ENCODE measurements at places on chromosomes 11 and 22. TPM values are rescaled to one million over a fixed set of nuclear protein-coding genes. Genes with fewer than 3 reads are reported as not detected.

GRCh38 chr22:18974477-18975180 is 38.5 kb upstream of the PRODH start:
- no peak overlapping the region for H3K4me3 ChIP-seq
- no peak overlapping the region for H3K27ac ChIP-seq
- no peaks in the 10 kb centered on the region for H3K27me3 ChIP-seq
- no peak for DNase-seq
- H3K36me3 ChIP-seq: no peaks in the 10 kb centered on the region

- peaks cover 2% of the 10 kb centered on the region for H3K36me3 ChIP-seq
- DNase-seq: no peak
- no peaks in the 10 kb centered on the region for H3K4me1 ChIP-seq
- H3K27me3 ChIP-seq: no peaks in the 10 kb centered on the region
- H3K4me3 ChIP-seq: no peak overlapping the region
Measured at GRCh38 chr11:122809866-122810265, 28.4 kb upstream of the CRTAM start.

- H3K27me3 ChIP-seq: no peaks in the 10 kb centered on the region
- no peaks in the 10 kb centered on the region for H3K4me1 ChIP-seq
- H3K36me3 ChIP-seq: no peaks in the 10 kb centered on the region
- H3K27ac ChIP-seq: no peak overlapping the region
- H3K4me3 ChIP-seq: no peak overlapping the region
Measured at GRCh38 chr11:117884994-117885393, 8.5 kb upstream of the FXYD6 start.

DNA sequence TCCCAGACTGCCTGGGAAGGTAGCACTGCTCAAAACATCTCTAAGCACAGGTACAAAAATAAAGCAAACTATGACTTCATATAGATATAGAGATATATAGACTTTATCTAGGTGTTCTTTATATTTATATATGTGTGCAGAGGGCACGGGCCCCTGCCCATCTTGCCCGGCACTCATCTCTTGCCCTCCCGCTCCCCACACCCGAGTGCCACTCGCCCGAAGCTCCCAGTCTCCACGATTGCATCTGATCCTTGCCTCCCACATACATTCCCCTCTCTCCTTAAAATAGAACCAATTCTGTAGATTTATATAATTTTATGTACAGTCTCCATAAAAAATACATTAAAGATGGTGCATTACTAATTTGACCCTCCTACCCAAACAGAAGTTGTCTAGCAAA is 55.5 kb downstream of the IGSF9B start:
- H3K36me3 ChIP-seq: no peaks in the 10 kb centered on the region
- no peaks in the 10 kb centered on the region for H3K4me1 ChIP-seq
- no peaks in the 10 kb centered on the region for H3K27me3 ChIP-seq
- H3K4me3 ChIP-seq: no peak overlapping the region

DNA sequence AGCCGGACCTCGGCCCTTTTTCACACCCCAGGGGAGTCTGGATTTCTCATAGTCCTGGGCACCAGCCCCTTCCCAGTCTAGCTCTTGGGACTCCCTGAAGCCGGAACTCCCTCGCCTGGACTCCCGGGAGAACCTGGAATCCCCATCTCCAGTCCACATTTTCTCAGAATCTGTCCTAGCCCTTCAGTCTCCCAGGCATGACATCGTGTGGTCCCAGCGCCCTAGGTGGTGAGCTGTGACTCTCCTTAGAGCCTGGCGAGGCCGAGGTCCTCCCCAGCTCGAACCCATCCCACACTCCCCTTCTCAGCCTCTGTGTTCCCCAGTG is 673 bp upstream of the DUSP18 start:
- peaks cover 2% of the 10 kb centered on the region for H3K36me3 ChIP-seq
- peaks cover 2% of the 10 kb centered on the region for H3K4me1 ChIP-seq
- peak overlapping the region; percentile 69 for H3K4me3 ChIP-seq

DNA sequence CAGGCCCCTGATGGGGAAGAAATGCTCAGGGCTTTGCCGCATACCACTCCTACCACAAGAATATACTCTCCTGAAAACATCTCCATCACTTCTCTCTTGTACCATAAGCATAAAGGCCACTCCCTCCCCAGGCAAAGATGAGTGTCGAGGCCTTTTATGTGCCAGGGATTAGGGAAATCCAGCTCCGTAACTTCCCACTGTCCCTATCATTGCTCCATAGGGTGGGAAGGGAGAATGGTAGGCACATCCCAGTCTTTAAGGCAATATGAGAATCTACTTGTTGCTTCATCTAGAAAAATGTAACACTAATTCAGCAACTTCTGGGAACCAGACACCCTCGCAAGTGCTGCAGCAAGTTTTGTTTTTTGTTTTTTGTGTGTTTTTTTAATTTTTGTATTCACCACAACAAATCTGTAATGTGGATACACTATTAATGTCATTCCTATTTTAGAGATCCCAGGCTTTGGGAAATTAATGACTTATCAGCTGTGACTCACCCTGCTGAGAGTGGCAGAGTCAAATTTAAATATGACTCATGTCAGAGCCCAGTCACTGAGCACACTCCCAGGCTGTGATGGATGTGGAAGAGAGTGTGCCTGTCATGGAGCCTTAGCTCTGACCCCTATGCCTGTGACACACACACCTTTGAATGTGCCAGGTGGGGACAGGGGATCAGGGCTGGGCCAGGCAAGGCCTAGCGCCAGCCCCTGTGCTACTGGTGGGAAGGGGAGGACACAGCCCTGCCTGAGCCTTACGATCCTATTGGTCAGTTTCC is 23.4 kb downstream of the PANX1 start:
- peak; percentile 89 for DNase-seq
- H3K27me3 ChIP-seq: no peaks in the 10 kb centered on the region
- H3K4me3 ChIP-seq: no peak overlapping the region
- H3K36me3 ChIP-seq: no peaks in the 10 kb centered on the region

GRCh38 chr11:16117989-16118756 is 238.2 kb downstream of the SOX6 start:
- no peak for DNase-seq
- no peaks in the 10 kb centered on the region for H3K36me3 ChIP-seq

DNA sequence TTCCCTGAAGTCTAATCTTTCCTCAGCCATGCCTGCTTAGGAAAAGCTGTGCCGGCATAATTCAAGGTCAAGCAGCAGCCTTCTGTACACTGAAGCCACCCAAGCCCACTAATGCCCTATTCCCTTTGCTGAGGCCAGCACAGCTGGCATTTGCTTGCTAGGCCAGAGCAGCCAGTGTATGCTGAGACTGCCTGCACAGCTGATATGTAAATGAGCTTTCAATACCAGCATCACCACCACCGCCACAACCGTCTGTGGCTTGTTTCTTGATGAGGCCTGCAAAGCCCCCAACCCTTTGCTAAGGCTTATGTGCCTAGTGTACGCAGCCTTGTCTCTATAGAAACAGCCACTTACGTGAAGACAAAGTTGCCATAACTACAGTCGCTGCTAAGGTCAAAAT is 56.3 kb upstream of the TNRC6B start:
- no peak overlapping the region for H3K4me3 ChIP-seq
- H3K27me3 ChIP-seq: no peaks in the 10 kb centered on the region
- no peak overlapping the region for H3K27ac ChIP-seq
- H3K36me3 ChIP-seq: no peaks in the 10 kb centered on the region
- no peaks in the 10 kb centered on the region for H3K4me1 ChIP-seq
- no peak for DNase-seq

DNA sequence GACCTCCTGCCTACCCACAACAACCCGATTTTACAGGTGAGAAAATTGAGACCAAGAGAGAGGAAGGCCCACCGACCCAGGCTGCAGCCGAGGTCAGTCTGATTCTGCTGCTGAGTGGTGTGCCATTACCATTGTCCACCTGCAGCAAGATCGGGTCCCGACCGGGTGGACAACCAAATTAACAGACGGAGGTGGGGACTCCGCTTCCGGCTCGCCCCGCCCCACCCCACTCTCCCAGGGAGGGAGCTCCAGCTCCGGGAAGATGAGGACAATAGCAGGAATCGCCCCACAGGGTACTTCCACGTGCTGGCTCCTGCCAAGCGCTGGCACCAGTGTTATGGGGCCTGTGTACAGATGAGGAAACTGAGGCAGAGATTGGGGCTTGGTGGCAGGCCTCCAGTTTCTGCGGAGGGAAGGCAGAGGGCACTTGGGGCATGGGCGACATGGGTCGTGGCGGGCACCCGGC is 425 bp upstream of the KDELR3 start:
- H3K36me3 ChIP-seq: no peaks in the 10 kb centered on the region
- peaks cover 1% of the 10 kb centered on the region for H3K27me3 ChIP-seq
- peak overlapping the region; percentile 94 for H3K4me3 ChIP-seq
- peaks cover 12% of the 10 kb centered on the region for H3K4me1 ChIP-seq

Gene P2RY6
- total RNA-seq: 0.26 TPM

Gene CCDC88B
- total RNA-seq: 3.1 TPM

Gene TTC17
- 129 TPM for total RNA-seq

Gene ANO5
- total RNA-seq: 0.77 TPM
